ENCODE measurements at places on chromosomes 12 and 14.
A peak's percentile ranks its signal among the peaks of the same experiment; 100 is the strongest.

- DNase-seq, result no peak
These were observed 1081.4 kb upstream of the LRFN5 start for GRCh38 chr14:40525314-40525713.

- no peak for DNase-seq
These were observed 356 bp downstream of the OR4Q2 start for GRCh38 chr14:20002319-20002718.

- DNase-seq, result no peak
These were observed 63.2 kb upstream of the LTA4H start for GRCh38 chr12:96098631-96099030.

DNA sequence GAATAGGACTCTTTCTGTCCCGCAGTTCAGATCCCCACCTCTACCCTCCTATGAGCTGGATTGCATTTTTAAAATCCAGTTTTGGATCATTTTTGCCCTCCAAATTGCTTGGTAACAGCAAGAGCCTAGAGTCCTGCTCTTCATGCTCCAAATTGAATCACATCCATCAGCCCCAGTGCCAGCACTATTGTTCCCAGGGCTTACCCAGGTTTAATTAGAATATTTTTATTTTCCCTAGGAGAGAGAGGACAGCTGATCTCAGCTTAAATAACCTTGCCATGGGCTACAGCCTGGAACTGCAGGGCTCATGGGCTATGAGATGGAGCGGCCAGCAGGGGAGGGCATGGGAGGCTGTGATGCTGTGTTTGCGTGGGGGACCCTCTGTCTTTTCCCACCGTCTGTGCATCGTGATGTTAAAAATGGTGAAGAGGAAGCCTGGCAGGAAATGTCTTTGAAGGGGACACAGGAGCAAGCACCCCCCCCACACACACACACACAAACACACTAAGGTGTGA lies 59.4 kb upstream of the WSCD2 start:
- DNase-seq, result no peak

DNA sequence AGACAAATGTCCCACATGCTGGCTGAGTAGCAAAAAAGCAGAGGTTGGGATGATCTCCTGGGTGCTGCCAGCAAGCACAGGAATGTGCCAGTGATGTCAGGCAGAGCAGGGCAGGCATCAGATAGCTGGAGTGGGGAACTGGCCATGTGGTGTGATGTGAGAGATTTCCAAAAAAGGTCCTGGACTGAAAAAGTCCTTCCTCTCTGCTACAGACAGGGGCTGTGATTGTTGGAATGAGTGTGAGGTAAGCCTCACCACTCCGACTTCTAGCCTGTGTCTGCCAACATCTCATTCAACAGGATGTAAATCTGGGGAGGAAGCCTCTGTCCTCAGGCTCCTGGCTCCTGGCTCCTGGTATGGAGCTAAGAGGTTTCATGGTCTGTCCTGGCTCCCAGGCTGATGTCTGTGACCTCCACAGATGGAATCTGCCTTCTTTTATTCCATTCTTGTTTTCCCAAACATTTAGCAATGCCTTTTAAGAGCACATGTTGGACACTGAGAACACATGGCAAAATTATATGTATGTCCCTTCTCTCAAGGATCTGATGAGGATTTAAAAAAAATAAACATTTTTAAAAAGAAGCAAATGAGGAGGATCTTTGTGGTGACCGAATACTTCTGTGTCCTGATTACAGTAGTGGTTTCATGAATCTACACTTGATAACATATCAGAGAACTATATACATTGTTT lies 50.1 kb upstream of the STK38L start:
- peak; percentile 59 for DNase-seq

- DNase-seq, result no peak
These were observed 12.6 kb upstream of the OR8S1 start for GRCh38 chr12:48512855-48513254.

DNA sequence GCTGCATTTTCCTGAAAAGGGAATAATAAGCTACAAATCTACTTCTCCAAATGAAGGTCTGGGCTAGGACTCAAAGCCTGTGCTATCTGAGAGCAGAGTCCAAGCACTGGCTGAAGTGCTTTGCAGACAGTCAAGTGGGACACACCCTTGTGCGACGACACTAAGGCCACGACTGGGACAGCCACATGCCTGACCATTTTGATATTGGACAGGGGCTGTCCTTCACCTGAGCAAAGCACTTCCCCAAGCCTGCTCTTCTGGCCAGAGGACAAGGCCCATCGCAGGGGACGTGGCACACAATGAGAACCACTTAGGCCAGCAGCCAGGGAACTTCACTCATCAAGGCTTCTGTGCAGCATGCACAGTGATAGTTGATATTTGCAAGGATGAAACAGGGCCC lies 71.4 kb downstream of the RBM19 start:
- DNase-seq, result no peak

GRCh38 chr12:42828836-42829235 lies 239.3 kb upstream of the PRICKLE1 start:
- no peak for DNase-seq

- DNase-seq, result no peak
These were observed 7.6 kb downstream of the EML1 start for GRCh38 chr14:99800781-99801180.

GRCh38 chr14:32469388-32470160 lies 140.5 kb downstream of the AKAP6 start:
- DNase-seq, result peak; percentile 65

Measured in dermis blood vessel endothelial cell (primary cell).